Cardiac fibroblast (primary cell): ENCODE measurements at places on chromosomes 6 and 20.

GRCh38 chr6:166774292-166774691 lies 147.2 kb upstream of the RPS6KA2 start:
- DNase-seq = no peak

DNA sequence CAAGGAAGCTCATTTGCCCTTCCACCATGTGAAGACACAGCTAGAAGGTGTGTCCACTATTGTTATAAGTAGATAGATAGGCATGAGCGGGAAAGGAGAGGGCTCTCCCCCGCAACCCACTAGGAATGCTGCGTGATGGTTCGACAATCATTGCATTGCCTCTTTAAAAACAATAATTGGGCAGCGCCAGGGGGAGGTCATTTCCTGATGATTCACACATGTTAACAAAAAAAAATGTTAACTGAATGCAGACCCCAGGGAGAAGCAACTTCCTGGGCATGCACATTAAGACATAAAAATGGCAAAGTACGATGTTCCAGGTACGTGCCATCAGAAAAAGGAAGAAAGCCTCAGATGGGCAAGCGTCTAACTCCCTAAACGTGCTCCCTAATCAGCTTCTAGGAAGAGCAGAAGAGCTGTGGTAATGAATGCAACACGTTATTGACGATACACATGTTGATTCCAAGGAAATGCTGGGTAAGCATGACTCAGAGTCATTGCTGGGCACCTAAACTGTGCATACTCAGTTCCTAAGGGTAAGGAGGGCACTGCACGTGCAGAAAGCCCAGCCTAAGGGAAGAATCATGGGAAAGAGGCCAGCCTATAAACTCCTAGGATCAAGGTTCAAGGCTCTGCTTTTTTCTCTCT lies 113.7 kb downstream of the FAM217A start:
- no peak for DNase-seq

DNA sequence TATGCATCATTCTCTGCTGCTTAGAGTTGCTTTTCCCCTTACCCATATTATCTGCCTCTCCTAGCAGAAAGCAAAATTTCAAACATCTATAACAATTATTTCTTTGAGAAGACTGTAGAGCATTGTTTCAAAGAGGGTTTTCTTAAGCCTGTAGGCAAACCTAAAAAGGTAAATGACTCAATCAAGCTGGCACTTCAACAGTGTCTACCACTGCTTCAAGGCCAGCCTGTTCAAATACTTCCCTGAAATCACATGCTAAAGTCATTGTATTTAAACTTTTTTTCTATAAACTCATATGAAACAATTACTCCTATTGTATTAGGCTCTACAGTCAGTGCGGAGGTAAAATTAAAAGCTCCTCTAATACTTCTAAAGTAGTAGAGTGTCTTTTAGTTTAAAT lies 87.1 kb downstream of the OGFRL1 start:
- DNase-seq = peak; percentile 65

- DNase-seq = no peak
Measured at GRCh38 chr20:33160681-33161080, 7.3 kb upstream of the BPIFA2 start.

DNA sequence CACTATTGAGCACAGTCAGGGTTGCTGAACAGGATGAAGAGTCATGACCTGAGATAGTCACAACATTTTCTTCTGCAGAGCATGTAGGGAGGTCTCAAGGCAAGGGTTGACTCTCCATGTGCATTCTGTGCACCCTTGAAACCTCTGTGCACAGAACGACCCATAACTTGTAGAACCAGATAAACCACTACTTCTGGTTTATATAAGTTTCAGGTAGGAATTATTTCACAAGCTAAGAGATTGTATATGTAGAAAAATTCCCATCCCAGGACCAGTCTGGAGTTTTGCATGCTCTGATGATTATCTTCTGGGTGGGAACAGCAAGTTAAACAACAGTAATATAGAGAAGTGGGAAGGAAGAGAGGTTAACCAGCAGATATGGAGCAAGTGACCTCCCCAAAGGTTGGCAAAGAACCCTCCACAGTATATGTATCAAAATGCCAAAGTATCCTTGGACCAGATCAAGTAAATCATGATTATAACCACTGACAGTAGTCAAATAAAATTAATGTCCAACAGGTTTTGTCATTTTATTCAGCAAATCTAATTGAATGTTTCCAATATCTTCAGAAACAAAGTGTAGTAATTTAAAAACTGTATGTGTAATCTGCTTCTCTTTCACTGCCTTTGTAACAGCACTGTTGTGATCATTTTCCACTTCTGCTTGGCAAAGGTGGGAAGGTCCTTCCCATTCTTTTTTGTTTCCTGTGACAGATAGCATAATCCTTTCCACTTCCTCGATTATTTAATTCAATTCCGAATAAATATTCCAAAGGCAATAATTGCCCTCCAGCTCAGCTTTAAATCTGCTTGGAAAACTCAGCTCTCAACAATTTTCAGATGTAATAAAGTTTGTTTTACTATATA lies 104.4 kb downstream of the SYNE1 start:
- no peak for DNase-seq

GRCh38 chr20:63831993-63832686 lies 1.1 kb upstream of the ZBTB46 start:
- DNase-seq = peak; percentile 30

DNA sequence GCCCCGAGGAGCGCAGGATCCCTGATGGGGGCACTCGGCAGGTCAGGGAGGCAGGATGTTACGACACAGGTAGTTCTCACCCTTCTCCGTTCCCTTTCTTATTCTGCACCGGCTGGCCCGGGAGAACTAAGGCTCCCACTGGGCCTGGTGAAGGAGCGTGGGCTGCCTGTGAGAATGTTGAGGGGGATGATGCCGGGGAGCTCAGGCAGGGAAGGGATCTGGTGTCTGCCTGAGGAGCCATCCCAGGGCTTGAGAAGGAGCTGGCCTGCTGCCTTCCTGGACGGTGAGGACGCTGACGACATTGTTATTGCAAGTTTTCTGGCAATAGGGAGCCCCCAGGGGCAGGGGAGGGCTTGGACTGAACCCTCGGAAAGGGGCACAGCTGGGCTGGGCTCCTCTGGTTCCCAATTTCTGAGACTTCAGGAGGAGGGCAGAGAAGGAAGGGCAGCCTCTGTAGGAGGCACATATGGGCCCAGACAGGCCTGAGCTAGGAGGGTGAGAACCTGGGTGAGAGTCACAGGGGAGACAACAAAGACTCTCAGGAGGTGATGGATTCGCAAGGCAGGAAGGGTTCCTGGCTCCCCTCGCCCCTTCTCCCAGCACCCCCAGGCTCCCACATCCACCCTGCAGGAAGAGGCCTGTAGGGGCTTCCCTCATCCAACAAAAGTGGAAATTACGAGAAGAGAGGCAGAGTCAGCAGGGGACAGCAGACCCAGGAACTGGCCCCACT lies 32.8 kb downstream of the CYP21A2 start:
- DNase-seq = no peak

DNA sequence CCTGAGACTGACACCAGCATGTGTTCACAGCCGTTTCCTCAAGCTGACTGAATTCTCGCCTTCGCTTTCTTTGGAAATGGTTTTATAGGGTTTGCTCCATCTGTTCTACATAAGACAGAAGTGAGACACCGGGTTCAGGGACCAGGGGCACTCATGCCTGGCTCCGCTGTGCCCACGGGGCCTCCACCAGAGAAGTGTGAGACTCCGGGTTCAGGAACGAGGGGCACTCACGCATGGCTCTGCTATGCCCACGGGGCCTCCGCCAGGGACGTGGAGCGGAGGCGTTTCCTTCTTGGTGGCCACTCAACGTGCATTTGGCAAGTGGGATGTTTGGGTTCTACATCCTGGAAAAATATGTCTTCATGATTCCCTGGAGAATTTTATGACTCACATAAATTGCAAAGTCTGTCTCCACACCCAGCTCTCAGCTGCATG lies 106.6 kb downstream of the RNASET2 start:
- DNase-seq = peak; percentile 62

DNA sequence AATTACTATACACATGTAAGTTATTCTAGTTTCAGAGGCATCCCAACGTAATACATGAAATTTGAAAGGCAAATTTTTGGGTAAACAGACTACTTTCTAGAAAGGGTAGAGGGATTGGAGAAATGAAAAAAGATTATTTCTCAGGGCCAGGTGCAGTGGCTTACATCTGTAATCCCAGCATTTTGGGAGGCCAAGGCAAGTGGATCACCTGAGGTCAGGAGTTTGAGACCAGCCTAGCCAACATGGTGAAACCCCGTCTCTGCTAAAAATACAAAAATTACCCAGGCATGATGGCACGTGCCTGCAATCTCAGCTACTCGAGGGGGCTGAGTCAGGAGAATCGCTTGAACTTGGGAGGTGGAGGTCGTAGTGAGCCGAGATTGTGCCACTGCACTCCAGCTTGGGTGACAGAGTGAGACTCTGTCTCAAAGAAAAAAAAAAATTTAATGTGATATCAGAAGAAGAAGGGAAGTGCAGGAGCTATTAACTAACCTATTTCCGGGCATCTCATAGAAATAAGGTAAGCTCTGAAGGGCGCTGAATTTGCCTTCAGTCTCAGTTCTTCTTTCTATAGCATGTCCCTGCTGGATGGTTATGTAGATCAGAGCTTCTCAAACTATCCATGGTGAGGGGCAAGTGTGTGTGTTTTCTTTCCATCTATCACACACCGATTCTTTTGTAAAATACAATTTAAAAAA lies 100.3 kb upstream of the MTHFD1L start:
- DNase-seq = no peak

GRCh38 chr6:135159531-135159930 lies 21.6 kb upstream of the MYB start:
- no peak for DNase-seq

DNA sequence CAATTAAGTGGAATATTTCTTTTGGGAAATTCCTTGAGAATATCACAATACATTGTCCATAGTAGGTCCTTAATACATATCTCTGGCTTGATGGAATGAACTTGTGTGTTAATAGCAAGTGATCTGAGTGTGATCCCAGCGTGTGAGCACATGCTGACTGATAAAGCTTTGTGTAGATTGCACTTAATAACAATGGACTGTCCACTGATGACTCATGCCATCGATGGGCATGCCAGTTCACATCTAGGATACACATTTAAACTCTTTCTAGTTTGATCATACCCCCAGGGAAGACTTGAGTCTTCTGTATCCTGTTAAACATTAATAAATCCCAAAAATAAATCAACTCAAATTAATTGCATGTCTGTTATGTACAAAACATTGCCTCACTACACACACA lies 454.3 kb upstream of the SPTLC3 start:
- DNase-seq = no peak

DNA sequence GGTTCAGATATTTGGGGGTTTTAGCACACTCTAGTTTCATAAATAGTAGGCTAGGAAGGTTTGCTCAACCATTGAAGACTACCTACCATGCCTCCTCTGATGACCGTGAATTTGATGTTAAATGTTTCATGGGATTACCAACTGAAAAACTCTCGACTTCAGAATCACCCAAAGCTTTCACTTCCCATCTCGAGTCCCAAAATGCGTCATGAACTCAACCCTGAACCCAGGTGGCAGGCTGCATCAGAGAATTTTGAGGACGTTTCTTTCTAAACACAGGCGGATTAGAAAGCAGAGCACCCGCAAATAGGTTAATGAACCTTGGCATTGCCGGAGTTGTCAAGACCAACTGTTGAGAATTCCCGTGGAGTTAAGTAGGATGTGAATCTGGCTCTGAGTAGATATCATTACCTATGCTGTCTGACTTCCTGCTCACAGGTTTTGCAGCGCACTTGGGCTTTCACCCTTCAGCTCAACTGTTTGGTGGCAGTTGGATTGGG lies 98.4 kb upstream of the ADTRP start:
- DNase-seq = no peak

- DNase-seq = no peak
Measured at GRCh38 chr20:57682184-57683101, 27.4 kb downstream of the PMEPA1 start.

- peak; percentile 71 for DNase-seq
Measured at GRCh38 chr6:117677553-117678141, 2.4 kb downstream of the NUS1 start.

DNA sequence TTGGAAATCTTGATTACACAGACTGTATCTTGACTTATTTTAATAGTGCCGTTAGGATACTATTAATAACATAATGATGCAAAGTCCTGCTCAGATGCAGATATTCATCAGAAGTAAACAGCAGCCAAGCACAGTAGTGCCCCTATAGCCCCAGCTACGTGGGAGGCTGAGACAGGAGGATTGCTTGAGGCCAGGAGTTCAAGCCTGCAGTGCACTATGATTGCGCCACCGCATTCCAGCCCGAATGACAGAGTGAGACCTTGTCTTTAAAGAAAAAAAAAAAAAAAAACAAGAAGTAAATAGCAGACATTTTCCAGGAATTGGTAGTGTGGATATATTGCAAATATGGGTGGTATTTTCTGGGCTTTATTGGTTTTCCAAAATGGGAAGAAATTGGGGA lies 61.8 kb downstream of the TULP4 start:
- peak; percentile 42 for DNase-seq

GRCh38 chr6:139433631-139434419 lies 59.4 kb upstream of the CITED2 start:
- DNase-seq = peak; percentile 32

DNA sequence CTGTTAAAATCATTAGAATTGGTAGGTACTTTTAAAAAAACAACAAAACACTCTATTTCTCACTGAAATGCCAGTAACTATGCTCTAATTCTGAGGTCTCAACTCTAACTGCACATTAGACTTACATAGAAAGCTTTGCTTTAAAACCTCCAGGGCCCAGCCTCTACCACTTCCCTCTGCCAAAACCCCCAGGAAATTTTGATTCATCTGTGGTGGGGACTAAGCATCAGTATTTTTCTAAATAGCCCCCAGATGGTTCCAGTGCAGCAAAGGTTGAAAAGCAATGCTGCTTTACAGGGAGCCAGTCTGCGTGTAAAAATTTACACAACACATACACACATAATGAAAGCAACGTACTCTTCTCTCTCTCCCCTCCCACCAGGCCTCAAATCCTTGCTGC lies 3.8 kb downstream of the TBC1D32 start:
- no peak for DNase-seq

DNA sequence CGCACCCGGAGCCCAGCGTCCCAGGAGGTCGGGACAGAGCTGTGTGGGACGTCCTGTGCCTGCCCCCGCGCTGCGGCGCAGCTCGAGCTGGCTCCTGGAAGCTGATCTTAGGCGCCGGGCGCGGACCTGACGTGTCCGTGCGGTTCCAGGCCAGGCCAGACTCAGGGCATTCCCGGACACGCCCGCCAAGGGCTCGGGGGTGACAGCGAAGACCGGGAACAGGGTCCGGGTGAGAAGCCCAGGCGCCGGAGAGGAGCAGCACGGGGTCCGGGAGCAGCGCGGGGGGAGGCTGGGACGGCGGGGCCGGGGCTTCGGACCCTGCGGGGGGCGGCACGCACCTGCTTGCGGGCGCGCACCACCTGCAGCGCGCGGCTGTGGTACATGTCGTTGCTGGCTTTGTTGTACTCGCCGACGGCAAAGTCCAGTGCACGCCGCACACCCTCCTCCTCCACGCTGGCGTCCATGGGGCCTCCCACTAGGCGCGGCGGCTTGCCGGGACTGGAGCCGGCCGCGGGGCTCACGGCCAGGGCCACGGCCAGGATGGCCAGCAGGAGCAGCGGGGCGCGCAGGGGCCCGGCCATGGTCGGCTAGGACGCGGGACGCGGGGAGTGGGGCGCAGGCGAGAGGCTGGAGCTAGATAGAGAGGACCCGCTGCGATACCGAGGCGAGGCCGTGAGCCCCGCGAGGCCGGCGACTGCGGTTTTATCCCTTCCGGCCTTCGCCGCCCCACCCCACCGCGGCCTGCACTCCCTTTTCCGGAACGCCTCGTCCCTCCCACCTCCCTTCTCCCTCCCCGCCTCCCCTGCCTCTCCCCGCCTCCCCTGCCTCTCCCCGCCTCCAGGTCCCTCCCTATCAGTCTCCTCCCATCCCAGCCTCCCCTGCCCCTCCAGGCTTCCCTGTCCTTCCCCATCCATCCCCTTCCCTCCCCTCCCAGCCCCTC lies at the start of gene CST3:
CST3 (minus strand) TSS at position 674 of the 940 bp plus-strand sequence; CDS start at position 581, 93 bp downstream.
- peak; percentile 85 for DNase-seq
